ENCODE measurements at places on chromosomes 5 and 9.

DNA sequence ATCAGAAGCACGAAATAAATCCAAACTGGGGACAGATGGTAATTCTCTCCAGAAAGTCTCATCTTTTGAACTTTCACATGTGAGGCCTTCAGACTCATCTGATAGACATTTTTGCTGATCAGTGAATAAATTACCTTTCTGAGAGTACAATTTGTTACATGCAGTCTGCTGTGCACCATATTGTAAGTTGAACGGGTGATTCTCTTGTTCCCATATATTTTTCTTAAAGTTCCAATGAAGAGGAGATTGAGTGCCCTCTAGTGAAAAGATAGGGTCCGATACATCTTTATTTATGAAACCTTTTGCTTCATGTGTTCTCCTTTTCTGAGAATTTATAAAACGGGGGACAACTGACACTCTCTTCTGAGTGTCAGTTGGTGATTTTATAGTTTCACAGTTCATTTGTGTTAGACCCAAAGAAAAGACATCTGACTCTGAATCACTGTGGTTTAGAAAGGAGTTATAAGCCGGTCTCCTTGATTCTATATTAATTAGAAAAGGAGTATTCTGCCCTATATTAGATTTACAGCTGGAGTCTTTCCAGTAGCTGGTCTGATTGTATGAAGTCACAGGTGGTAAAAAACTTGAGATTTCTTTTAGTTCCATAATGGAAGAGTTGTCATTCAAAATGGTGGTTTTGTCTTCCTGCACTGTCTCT, 30.4 kb downstream of the GNG10 start:
- no peak for DNase-seq

- DNase-seq: no peak
Measured at GRCh38 chr5:111494355-111494999, 17.9 kb downstream of the STARD4 start.

GRCh38 chr5:76990899-76991459, 38.1 kb downstream of the CRHBP start:
- DNase-seq: peak; percentile 6

GRCh38 chr9:91089405-91090129, 272.2 kb downstream of the AUH start:
- peak; percentile 48 for DNase-seq

- DNase-seq: no peak
Measured at GRCh38 chr9:87214991-87215390, 267.7 kb upstream of the GAS1 start.

- DNase-seq: no peak
Measured at GRCh38 chr5:2783223-2783622, 31.7 kb upstream of the IRX2 start.

GRCh38 chr5:149961186-149961685, 678 bp downstream of the SLC26A2 start:
- DNase-seq: no peak

GRCh38 chr9:93037476-93037971, 21.0 kb upstream of the SUSD3 start:
- no peak for DNase-seq

- no peak for DNase-seq
Measured at GRCh38 chr5:133969654-133970324, 1.4 kb upstream of the C5orf15 start.

- no peak for DNase-seq
Measured at GRCh38 chr9:127873886-127874285, 3.6 kb downstream of the AK1 start.

DNA sequence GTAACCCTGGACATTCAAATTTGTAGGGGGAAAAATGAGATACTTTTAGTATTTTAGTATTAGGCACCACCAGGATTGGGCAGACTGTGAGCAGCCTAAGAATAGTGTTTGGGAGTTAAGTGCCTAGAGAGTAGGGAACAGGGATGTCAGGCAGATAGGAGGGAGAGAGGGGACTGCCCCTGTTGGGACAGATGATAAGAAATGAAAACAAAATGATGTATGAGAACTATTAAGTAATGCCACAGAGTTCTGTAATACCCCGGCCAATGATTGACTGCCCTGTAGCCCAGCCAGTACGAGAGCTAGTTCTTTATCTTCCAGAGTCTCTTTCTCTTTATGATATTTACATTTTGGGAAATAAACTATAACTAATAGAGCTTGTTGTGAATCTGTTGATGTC, 24.4 kb downstream of the ARHGAP26 start:
- DNase-seq: no peak

DNA sequence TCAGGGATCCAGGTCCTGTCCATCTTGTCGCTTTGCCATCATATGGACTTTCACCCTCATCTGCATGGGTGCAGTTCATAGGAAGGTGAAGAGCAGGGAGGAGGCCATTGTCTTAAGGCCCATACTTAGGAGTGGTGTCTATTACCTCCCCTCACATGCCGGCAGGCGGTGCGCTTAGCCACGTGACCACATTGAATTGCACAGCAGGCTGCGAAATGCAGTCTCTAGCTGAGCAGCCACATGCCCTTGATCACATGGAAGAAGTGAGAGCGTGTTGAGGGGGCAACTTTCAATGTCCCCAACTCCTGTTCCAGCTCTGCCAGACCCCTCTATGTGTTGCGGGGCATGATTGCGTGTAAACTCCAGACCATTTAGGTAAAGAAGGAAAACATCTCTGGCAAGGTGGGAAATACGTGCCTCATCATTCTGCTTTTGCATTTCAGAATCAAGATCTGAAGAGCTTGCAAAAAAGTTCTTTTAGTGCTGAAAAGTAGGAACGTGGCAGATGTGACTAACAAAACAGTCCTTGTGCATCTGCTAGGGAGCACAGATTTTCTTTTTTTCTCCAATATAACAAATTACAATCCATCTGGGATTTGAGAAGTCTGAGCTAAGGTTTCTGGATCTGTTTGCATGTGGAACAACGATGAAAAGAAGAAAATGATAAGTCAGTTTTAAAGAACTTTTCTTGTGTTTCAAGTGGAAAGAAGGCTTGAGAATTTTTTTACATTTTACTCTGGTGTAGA, 34.4 kb downstream of the ROPN1L start:
- no peak for DNase-seq

DNA sequence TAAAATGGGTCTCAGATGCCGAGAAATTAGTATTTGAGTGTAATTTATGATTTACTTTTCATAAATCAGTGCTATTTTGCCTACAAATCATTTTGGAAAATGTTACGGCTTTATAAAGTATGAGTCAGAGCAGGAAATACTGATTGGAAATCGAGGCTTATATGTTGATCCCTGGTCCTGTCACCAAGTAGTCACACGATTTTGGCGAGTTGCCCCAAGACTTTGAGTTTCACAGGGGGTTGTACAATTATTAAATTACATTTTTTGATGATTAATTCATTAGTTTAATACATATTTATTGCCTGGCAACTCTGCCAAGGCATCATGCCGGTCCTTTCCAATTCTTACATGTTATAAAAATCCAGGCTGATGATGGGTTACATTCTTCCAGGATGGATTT, 443.9 kb upstream of the KLF4 start:
- no peak for DNase-seq

DNA sequence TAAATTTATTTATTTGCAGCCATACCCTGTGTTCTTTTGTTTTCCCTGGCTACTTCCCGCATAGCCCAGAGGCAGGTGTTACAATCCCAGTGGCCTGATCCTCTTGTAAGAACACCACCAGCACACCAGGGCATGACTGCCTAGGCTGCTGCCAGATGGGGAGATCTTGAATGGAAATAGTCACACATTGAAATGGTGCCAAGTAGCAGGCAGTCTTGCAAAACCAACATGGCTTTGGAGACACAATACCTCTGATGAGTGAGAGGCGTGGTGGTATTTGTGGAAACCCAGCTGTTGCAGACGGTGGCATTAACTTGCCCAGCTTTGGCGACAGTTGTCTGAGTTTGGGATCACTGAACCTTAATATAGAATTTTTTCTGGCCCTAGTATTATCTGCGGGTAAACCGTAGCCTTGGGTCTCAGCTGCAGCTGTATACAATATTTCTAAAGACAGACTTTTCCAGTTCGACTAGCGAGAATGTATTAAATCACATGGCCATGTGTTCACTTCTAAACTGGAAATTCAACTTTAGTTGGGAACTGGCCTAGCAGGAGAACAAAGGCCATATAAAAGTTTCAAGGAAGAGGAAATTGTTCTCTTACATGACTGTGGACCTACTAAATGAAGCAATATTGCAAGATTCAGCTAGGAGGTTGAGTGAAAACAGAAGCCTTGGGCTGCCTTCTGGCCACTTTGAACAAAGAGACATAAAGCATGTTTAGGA, 277.0 kb downstream of the SMARCA2 start:
- DNase-seq: no peak

DNA sequence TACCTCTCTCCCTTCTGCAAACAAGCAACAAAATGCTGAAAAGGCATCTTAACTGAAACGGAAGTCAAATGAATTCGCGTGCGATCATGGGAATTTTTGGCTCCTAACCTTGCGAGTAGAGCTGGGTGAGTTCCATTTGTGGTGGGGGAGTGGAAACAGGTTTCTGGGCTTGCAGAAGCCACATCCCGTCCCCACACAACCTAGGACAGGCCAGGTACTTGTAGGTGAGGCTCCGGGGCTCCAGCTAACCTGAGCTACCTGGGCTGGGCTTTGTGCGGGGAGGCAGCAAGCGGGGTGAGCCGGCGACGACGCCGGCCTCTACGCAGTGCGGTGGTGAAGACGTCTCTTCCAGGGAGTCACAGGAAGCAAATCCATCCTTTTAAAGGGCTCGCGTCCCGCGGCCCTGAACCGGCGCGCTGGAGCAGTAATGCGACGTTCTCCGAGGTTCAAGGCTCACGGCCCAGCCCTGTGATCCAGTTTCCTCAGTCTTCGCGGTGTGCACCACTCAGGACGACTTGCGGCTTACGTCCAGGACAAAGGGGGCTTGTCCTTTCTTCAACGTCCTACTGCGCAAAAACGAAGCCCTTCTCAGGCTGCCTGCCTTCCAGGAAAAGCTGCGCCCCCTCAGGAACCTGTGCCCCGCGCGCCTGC, 567 bp upstream of the SPIN1 start:
- peak; percentile 53 for DNase-seq

DNA sequence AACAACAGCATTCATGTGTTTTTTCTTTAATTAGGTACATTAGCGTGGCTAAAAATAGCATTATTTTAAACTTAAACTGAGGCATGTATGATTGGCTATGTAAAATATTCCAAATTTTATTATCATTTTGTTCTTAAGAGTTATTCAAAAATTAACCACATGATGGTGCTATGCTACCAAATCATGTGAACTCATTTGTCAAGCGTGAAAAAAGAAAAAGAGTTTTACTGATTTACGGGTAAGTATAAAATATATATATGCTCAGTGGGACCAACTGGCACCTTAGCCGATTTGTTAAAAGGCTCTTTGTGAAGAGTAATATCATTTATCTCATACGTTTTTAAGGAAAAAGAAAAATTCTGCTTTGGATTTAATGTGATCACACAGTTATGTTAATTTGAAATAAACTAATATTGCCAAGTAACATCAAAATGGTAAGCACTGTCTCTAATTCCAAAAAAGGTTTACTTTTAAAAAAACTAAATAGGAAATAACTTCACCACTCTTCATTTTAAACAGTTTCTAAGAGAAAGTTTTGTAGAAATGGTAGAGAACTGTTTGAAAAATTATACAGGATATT, 1042.3 kb downstream of the CDH12 start:
- no peak for DNase-seq

- no peak for DNase-seq
Measured at GRCh38 chr9:102483651-102484050, 511.5 kb upstream of the CYLC2 start.

DNA sequence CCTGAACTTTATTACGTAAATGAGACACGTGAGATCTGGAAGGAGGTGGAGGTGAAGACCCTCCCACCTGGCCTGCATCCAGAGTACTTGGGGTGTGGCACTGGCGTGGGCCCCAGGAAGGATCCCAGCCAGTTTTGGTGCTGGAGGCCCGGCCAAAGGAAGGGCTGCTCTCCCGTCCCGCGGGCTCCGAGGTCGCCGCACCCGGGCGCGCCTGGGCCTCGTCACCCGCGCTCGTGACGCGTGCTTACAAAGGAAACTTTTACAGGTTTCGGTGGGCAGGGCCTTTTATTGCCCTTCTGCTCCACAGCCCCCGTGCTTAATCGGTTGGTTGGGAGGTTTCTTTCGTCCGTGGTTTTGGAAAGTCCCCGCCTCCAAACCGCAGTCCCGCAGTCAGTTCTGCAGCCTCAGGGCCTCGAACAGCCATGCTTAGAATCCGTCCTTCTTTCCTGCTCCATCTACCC, 29.2 kb downstream of the CDKN2A start:
- DNase-seq: no peak

DNA sequence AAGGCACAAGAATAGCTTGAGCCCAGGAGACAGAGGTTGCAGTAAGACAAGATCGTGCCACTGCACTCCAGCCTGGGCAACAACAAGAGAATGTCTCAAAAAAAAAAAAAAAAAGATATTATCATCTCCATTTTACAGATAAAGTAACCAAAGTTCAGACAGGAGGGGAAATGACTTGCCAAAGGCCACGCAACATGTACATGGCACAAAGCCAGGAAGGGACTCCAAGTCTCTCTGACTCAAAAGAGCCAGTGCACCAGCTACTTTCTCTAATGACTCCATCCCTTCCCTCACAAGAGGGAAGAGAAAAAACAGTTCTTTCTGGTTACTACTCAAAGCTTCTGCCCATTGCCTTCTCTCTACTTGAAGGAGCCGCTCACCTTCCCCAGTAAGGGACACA, 34.1 kb downstream of the SIL1 start:
- DNase-seq: peak; percentile 29

GRCh38 chr5:143024228-143024920, 254.2 kb downstream of the ARHGAP26 start:
- DNase-seq: no peak

DNA sequence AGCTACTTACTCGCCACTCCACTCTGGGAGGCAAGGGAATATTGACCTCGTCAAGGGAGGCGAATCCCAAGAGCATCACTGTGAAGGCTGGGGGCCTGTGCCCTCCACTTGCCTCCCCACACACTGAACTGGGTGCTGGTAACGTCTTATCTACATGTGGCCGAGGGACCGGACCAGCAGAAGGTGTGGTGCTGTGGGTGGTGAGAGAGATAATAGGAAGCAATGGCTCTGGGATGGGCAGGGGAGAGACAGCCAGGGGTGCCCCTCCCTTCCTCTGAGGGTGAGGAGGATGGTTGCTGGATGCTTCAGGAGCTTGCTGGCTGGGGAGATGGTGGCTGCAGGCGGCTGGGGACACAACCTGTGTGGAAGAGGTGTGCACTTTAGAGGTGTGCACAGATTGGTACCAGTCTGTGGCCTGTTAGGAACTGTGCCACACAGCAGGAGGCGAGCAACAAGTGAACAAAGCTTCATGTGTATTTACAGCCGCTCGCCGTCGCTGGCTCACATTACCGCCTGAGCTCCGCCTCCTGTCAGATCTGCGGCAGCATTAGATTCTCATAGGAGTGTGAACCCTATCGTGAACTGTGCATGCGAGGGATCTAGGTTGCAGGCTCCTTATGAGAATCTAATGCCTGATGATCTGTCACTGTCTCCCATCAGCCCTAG, 100.3 kb downstream of the ENTREP1 start:
- no peak for DNase-seq

GRCh38 chr9:92094655-92095054, 20.6 kb downstream of the SPTLC1 start:
- DNase-seq: peak; percentile 32

- DNase-seq: no peak
Measured at GRCh38 chr9:75918909-75919308, 28.4 kb downstream of the PCSK5 start.

Measured in brain microvascular endothelial cell (primary cell).